ENCODE measurements at places on chromosomes 3 and 15. TPM values are rescaled to one million over a fixed set of nuclear protein-coding genes. Genes with fewer than 3 reads are reported as not detected.

DNA sequence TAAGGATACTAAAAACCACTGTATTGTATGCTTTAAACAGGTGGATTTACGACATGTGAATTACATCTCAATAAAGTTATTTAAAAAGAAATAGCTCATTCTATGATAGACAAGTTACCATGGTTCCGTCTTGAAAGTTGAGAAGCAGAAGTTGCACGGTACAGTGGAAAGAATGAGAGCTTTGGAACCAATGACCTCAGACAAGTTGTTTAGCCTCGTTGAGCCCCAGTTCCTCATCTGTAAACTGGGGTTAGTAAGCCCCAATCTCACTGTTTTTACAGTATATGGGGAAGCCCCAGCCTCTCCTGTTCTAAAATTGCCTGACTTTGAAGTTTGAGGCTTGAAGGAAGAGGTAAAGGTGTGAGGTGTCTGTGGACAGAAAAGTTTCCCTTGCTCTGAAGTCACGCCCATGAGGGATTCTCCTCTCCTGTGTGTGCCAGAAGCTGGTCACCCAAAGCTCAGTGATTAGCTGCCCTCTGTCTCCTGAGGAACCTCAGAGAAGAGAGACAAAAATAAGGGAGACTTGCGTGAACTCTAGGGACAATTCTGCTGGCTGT, 10.0 kb downstream of the CRYGS start:
- no peaks in the 10 kb centered on the region for H3K36me3 ChIP-seq
- no peak overlapping the region for H3K4me3 ChIP-seq
- no peaks in the 10 kb centered on the region for H3K27me3 ChIP-seq
- H3K4me1 ChIP-seq: no peaks in the 10 kb centered on the region

- H3K4me3 ChIP-seq: no peak overlapping the region
- no peaks in the 10 kb centered on the region for H3K4me1 ChIP-seq
- H3K36me3 ChIP-seq: no peaks in the 10 kb centered on the region
- no peaks in the 10 kb centered on the region for H3K27me3 ChIP-seq
- DNase-seq: no peak
- H3K27ac ChIP-seq: no peak overlapping the region
Observed at GRCh38 chr3:156014489-156014888, 105.9 kb upstream of the KCNAB1 start.

DNA sequence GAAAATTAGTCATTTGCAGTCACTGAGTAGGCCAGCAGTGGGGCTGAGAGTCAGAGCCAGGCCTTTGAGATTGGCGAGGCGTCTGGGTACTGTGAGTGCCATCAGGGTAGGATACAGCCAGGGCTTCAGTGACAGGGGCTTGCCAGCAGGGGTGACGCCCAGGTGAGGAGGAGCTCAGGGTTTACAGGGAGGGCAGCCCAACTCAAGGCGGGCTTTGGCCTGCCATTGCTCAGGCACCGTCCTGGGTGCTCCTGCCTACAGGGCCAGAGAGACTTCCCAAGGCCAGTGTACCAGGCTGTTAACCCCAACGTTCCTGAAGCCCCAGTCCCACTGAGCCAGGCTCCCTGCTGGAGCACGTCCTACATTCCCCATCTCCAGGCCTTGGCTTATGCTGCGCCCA, 152.0 kb downstream of the FBLN2 start:
- no peak overlapping the region for H3K4me3 ChIP-seq
- H3K4me1 ChIP-seq: no peaks in the 10 kb centered on the region
- no peak for DNase-seq
- H3K27ac ChIP-seq: no peak overlapping the region

GRCh38 chr15:32956006-32956405, 238.2 kb downstream of the GREM1 start:
- H3K27ac ChIP-seq: no peak overlapping the region
- H3K36me3 ChIP-seq: no peaks in the 10 kb centered on the region
- DNase-seq: no peak
- H3K27me3 ChIP-seq: no peaks in the 10 kb centered on the region
- peaks cover 10% of the 10 kb centered on the region for H3K4me1 ChIP-seq

DNA sequence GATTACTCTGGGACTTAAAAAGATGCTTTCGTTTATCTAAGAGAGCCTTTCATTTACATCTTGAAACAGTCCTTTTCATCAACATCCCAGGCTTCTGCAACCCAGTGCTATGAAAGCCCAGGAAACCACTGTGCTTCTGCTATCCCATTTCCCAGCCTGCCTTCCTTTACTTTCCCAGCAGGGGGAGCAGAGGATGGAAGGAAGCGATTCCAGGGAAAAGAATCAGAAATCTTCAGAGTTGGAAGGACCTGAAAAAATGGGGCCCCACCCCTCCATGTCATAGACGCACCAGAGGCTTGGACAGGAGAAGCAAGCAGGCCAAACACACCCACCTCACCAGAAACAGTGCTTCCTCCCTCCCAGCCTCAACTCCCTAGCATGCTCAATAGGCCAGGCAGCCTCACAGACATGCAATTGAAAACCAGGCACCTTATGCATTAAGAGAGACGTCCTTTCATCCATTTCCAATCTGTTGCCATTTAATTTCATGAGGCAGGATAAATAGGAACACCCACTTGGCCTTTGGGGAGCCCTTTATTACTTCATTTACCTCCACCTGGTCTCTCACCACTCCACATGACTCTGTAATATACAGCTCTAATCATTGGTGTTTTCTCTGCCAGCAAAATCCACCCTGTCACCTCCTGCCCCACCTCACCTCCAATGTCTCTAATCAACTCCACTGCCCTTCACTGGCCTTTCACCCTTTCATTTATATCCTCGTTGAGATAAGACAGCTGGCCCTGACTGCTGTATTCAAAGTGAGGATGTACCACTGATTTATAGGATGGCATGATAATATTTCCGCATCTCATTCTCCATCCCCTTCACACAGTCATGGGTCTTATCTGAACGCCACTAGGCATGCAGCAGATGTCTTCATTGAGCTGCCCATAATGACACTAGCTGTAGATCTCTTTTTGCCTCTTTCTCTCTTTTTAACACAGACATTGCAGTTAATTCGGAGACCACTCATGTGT, 583.9 kb downstream of the NTRK3 start:
- H3K4me1 ChIP-seq: no peaks in the 10 kb centered on the region
- no peaks in the 10 kb centered on the region for H3K36me3 ChIP-seq
- H3K4me3 ChIP-seq: no peak overlapping the region
- peak; percentile 2 for DNase-seq
- no peaks in the 10 kb centered on the region for H3K27me3 ChIP-seq

DNA sequence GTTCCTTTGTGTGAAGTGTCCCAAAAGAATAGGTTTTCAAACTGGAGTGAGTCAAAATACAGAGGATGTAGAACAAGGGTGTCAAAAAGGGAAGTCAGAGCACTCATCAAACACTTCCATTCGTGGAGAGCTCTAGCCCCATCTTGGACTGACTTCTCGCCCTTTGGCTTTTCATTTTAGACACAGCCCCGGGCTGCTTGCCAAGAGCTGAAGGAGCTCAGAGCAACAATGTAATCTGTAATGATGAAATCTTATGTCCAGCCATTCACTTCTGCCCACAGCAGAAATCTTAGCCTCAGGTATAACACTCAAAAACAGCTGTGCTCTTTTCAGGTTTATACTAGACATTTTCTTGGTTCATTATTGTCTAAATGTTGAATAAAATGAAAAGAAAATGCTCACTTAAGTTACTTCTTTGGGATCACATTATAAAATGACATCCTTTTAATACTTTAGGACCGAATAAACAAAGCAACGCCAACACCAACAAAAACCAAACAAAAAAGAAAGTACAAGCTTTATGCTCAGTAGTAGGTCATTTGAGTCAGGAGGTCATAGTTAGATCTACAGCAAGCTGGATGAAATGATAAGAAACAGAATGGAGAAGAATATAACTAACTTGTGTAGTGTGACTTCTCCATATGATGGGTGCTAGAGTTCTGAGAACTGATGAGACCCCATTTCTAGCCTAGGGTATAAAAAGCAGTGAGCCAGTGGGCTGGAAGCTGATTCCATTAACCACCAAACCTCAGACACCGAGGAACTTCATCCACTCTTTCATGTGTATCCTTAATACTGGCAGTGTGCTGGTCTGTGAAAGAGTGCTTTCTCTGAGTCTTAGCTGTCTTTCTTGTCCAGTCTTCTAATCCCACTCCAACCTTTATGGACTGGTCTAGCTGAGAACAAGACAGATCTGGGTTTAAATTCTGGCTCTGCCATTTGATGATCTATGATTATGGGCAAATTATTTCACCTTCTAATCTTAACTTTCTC, 131.8 kb upstream of the SLC7A14 start:
- DNase-seq: no peak
- H3K4me1 ChIP-seq: no peaks in the 10 kb centered on the region
- H3K4me3 ChIP-seq: no peak overlapping the region
- no peak overlapping the region for H3K27ac ChIP-seq
- no peaks in the 10 kb centered on the region for H3K36me3 ChIP-seq

DNA sequence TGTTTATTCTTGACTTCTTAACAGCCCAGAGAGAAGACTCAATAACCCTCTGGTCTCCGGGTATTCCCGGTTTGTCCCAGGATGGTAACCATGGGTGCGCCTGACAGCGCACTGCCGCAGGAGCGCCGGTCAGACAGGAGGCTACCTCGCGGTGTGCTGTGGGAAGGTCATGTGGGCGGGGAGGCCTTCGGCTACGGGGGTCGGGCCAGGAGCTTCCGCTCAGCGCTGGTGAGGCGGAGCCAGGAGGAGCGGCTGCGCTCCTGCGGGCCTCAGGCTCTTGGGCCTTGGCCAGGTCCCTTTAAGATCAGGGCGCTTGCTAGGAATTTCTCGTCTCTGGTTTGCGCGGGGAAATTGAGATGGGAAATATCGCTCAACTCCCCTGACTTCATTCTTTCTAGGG, 182.3 kb upstream of the NDN start:
- DNase-seq: peak; percentile 77
- no peaks in the 10 kb centered on the region for H3K4me1 ChIP-seq
- H3K27ac ChIP-seq: no peak overlapping the region
- H3K4me3 ChIP-seq: no peak overlapping the region
- H3K36me3 ChIP-seq: no peaks in the 10 kb centered on the region

DNA sequence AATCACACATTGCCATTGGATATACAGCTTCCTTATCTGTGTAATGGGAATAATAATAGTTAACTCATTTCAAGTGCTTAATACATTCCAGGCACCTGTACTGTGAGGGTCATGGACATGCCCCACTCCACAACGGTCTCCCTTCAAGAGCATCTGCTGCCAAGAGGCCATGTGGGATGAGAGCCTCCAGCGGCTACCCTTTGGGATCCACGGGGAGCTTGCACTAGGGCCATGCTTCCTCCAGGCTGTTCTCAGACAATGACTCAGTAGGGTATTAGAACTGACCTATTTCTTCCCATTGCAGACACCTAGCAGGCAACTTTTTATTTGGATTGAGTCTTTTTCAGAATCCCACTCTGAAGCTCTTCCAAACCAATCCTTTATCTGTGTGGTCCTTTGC, 1078.9 kb downstream of the TUSC7 start:
- no peaks in the 10 kb centered on the region for H3K36me3 ChIP-seq
- no peaks in the 10 kb centered on the region for H3K4me1 ChIP-seq
- no peaks in the 10 kb centered on the region for H3K27me3 ChIP-seq
- no peak overlapping the region for H3K4me3 ChIP-seq
- H3K27ac ChIP-seq: no peak overlapping the region

DNA sequence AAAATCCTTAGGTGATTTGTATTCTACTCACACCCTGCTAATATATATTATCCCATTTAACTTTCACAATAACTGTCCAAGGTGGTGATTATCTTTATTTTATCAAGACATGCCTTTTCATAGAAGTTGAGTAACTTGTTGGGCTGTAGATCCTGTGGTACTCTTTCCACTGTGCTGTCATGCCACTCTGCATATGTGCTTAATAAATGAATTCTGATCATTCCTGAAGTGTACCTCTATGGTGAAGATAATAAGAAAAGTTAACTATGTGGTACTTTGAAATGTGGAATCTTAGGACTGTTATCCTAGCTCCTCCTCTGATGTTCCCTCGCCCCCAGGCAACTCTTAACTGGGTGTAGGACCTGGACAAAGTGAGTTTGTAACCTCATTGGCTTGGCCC, 5.2 kb downstream of the SNRK start:
- no peak overlapping the region for H3K27ac ChIP-seq
- peaks cover 58% of the 10 kb centered on the region for H3K4me1 ChIP-seq
- no peaks in the 10 kb centered on the region for H3K27me3 ChIP-seq
- no peak overlapping the region for H3K4me3 ChIP-seq

DNA sequence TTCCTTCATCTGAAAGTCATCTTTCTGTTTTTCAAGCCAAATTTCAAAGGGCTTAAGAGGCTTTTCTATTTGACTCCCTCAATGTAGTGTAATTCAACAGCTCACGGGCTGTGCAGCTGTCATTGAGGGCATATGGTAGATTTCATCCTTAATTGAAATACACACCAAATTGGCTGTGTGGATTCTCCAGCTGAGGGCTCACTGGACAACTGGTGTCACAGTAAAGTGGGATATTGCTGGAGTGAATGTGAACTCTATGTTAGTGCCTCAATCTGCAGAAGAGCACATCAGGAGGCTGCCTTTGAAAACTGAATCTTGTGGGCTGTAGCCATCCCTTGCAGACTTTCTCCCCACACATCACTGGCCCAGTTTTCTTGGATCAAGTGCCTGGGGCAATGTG, 120.1 kb downstream of the GALK2 start:
- no peaks in the 10 kb centered on the region for H3K27me3 ChIP-seq
- no peaks in the 10 kb centered on the region for H3K36me3 ChIP-seq
- no peak overlapping the region for H3K27ac ChIP-seq
- no peak for DNase-seq
- H3K4me3 ChIP-seq: no peak overlapping the region
- H3K4me1 ChIP-seq: peaks cover 3% of the 10 kb centered on the region

- H3K27ac ChIP-seq: peak overlapping the region; percentile 80
- H3K4me3 ChIP-seq: no peak overlapping the region
- no peaks in the 10 kb centered on the region for H3K36me3 ChIP-seq
- peak; percentile 79 for DNase-seq
Observed at GRCh38 chr3:113166719-113167492, 44.5 kb upstream of the BOC start.

DNA sequence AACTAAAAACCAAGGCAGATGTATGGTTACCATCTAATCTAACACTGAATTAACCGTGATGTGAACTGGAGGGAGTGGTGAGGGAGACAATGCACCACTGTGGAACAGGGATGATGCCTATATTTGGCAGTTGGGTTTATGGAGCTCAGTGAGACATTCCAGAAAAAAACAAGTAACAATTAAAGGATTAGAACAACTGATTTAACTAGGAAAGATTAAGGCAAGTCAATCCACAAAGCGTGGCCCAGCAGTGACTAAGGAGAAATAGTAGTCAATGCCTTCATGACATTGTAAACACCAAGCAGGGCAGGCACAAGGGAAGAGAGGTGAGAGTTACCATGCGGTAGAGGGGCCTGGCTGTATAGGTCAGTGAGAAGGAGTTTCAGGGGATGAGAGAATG, 38.1 kb downstream of the CHAC1 start:
- H3K4me1 ChIP-seq: no peaks in the 10 kb centered on the region
- DNase-seq: no peak
- H3K36me3 ChIP-seq: peaks cover 31% of the 10 kb centered on the region
- no peak overlapping the region for H3K27ac ChIP-seq
- H3K4me3 ChIP-seq: no peak overlapping the region

Gene SLC2A2
- not detected for total RNA-seq

Gene GHRL
- 1.2 TPM for total RNA-seq
